Stimulated activated CD8-positive, alpha-beta memory T cell treated with anti-CD3 and anti-CD28 coated beads, Interleukin-4, amount 100 ng/mL, for 1 hour (primary cell): ENCODE measurements at places on chromosomes 3 and 15.
A peak's percentile ranks its signal among the peaks of the same experiment; 100 is the strongest.

DNA sequence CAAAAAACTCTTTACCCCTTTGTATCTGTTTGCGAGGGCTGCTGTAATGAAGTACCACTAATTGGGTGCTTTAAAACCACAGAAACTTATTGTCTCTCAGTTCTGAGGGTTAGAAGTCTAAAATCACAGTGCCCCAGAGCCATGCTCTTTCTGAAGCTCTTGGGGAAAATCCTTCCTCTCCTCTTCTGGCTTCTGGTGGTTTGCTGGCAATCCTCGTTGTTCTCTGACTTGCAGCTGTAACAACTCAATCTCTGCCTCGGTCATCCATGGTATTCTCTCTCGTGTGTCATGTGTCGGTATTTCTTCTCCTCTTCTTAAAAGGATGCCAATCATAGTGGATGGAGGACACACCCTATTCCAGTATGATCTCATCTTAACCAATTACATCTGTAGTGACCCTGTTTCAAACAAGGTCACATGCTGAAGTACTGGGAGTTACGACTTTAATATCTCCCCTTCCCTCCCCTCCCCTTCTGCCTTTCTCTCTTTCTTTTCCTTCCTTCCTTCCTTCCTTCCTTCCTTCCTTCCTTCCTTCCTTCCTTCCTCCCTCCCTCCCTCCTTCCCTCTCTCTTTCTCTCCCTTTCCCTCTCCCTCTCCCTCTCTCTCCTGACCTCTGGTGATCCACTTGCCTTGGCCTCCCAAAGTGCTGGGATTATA is 6.5 kb upstream of the ARL8B start:
- DNase-seq: no peak

DNA sequence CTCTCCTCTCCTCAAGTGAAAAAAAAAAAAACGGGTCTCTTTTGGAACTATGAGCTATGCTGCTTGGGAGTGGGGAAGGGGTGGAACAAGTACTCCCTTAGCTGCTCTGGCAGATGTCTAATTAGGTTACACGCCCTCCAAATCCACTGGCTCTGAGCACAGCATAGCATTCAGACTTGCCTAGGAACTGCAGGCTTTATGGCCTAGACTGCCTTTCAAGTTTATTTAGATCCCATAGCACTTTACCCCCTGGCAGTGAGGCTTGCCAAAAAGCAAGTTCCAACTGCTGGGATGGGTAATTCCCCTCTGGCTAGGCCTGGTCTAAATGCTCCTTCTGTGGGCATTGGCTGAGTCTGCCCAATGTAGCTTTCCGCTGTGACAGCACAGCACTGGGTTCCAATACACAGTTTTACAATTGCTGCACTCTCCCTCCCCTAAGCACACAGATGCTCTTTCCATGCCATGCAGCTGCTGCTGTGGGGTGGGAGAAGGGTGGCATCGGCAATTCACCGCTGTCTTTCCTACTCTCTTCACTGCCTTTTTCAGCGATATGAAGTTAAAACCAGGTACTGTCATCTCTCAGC is 152.8 kb downstream of the KCNAB1 start:
- DNase-seq: no peak

DNA sequence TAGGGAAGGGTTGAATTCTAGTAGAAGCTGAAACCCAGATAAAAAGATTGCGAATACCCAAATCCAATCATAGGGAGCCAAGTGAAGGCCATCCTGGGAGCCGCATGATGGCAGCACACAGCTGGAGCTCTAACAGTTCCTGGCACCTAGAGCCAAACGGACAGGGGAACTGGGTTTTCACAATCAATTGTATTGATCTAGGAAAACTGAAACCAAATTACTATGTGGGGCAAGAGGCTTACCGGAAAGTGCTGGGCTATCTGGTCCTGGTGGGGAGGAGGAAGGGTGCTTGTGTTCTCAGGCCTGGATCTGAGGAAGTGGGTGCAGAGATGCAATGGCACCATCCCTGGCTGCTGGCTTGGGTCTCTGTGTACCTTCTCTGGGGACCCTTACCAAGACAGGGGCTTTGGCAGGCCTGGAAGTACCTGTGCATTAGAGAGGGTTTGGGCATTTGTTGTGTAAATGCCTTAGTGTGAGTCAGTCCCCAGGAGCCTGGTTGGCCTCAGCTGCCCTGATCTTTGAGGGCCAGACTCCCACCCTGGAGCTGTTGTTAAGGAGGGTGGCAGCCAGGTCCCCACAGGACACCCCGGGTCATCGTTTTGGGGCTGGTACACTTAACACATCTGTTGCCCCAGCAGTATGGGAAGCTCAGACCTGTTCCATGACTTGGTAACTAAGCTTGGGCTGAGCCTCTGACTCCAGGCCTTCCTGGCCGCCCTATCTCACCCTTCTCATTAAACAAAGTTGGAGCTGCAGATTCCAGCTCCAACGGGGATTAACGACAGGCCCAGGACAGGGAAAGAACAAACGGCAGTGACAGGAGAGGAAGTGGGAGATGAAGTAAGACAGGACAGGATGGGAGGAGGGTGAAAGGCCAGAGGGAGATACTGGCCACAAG is 8.9 kb upstream of the FURIN start:
- no peak for DNase-seq

DNA sequence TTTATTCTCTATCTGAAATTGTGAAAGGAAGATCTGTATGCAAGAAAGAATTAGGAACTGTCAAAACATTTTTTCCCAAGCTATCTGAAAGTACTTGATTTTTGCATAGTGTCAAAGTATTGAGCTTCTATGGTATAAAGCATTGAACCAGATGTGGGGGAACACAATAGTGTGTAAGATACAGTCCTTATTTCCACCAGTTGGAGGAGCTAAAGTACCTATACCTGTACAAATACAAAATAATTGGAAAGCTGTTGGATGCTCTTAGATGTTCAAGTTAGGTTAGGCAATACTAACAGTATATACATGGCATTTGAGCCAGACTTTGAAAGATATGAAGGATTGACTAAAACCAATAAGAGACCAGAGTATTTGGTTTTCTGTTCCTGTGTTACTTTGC is 148.4 kb downstream of the B3GALNT1 start:
- no peak for DNase-seq

DNA sequence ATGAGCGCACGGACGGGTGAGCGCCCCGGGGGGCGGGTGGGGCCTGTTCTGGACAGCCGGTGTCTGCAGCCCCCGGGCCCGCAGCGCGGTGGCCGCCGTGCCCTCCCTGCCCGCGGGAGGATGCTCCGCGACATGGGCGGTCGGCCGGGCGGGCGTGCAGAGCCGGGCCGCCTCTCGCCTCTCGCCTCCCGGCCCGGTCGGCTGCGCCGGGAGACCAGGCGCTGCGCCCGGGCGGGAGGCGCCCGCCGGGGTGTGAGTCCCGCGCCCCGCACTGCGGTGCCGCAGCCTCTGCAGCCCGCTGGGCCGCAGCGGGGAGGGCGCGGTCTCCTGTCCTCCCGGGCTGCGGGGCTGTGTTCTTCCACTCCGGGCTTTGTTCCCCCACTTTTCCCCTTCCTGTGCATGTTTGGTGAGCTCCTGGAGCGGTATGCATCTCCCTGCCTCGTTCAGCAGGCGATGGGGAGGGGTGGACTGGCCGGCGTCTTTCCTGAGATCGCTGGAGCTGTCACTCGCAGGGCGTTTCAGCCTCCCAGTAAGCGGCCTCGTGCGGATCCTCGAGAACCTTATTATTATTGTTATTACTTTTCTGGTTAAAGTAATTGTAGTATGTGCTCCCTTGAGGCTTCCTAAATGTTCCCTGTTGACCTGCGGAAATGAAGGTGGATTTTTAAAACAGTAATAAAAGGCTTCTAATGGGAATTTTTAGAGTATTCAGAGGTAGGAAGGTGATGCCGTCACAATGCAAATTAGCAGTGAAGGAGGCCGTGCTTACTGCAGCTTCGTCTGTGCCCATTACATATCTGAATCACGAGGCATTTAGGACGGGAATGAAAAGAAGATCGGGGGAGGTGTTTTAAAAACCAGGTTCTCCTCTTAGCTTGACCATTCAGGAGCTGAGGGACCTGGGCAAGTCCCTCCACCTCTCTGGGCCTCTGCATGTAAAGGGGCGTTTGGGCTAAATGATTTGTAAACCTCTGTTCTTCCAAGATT is 593 bp downstream of the TMOD2 start:
- no peak for DNase-seq

- DNase-seq: no peak
Measured at GRCh38 chr15:45117308-45118130, 3.4 kb downstream of the DUOXA2 start.

DNA sequence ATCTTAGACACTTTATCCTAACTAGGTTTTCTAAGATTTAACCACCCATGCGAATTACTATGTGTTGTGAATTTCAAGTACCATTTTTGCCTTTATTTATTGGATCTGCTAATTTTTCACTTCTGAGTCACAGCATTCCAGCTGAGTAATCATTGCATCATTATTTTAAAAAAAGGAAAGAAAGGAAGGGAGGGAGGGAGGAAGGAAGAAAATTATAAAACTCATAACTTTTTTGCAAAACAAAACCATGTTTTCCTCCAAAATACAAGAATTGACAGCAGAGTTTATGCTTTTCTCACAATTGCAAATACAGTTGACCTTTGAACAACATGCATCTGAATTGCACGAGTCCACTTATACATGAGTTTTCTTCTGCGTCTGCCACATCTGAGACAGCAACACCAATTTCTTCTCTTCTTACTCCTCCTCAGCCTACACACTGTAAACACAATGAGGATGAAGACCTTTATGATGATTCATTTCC is 651.4 kb upstream of the NECTIN3 start:
- no peak for DNase-seq

GRCh38 chr15:48091522-48091921 is 29.3 kb upstream of the SLC24A5 start:
- no peak for DNase-seq

GRCh38 chr15:72445426-72445825 is 28.7 kb upstream of the ARIH1 start:
- DNase-seq: no peak

DNA sequence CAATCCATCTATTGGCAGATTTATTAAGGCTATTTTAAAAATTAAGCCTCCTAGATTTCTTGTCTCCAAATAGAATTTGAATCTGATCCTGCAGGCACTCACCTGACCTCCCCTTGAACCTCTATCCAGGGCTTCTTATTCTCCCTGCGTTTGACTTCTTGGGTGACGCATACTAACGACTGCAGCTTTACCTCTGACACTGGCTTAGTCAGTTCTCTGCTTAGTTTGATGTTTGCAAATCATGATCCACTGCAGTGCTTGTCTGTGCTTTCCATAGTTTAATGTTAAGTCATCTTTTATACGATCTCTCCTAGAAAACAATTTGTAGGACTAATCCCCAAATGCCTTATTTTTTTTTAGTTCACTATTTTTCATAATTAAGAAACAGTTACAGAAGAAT is 233.1 kb downstream of the ROBO1 start:
- DNase-seq: no peak

DNA sequence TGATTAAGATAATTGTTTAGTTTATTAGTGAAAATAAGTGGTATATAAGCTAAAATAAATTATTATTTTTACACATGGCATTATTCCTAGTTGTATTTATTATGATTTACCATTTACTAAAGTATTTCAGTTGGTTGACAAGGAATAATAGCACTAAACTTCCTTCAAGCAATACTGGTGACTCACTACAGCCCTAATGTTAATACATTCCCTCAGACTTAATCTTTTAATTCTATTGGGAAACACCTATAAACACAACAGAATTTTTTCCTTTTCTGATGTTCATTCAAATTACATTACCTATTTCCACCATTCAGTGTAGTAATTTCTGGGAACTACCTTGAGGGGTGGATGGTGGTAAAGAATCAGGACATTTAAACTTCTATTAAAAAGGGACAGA is 264.0 kb downstream of the TIGIT start:
- DNase-seq: no peak

DNA sequence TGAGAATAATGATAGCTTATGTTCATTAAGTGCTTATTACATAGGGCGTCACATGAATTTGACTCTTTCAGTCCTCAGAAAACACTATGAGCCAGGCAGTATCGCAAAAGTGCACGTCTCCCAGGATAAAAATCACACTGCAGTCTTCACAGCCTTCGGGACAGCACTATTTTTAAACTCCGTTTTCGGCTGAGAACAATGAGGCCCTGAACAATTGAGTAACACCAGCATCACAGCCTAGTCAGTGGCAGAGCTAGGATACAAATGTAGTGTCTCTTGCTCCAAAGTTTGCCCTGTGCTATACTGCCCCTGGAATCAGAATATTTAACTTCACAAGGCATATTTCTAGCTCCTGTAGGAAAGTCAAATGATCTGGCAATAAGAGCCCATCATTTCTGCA is 852.1 kb upstream of the SEMA6D start:
- no peak for DNase-seq

DNA sequence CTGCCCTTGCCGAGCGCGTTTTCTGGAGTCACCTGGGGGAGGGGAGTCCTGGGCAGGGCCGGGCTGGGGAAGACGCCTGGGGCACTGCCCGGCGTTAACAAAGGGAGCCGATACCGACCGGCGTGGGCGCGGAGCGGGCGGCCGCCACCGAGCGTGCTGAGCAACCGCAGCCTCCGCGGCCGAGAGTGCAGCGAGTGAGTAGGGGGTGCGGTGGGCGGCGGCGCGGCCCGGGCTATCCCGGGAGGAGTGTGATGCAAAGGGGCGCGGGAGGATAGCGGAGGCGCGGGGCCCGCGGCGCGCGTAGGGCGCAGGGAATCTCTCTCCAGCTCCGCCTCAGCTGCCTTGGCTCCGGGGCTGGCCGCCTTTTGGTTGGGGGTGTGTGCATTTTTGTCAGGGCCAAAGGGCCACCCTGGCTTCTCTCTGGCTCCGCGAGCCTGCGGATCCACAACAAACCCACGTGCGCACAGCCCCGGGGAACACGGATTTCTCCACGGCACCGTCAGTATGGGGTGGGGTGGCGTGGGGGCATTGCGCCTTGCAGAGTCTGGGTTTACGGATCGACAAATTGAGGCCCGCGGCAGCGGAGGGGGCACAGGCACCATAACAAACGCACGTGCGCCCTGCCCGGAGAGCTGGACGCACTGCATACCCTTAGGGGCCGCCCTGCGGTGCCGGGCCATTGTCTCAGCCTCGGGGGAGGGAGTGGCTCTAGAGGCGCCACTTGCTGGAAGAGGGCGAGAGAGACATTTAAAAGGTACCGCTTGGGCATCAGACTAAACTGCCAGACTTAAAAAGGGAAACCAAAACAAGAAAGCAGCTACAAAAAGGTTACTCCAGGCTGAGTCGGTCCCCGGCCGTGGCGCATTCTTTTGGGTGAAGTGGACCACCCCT is 560 bp downstream of the ST6GAL1 start:
- DNase-seq: peak; percentile 26

GRCh38 chr3:52535411-52536111 is 844 bp upstream of the UQCC5 start:
- no peak for DNase-seq

- no peak for DNase-seq
Measured at GRCh38 chr3:167032267-167032876, 347.7 kb downstream of the ZBBX start.

- no peak for DNase-seq
Measured at GRCh38 chr15:58628206-58628947, 121.1 kb downstream of the ADAM10 start.

DNA sequence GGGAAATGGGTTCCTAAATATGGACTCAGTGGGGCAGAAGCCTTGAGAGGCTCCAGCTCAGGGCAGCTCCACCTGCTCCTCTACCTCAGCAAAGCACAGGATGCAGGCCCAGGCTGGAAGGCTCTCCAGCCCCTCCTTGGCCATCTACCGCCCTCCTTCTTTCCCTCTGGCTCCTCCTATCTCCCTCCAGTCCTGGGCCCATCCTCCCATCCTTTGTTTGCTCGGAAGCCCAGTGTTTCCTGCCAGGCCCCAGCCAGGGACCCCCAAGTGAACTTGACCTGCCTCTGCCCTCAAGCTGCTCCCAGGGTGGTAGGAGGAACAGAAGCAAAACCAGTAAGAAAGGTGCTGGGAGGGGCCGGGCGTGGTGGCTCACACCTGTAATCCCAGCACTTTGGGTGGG is 20.1 kb downstream of the MAPKAPK3 start:
- DNase-seq: no peak

- DNase-seq: no peak
Measured at GRCh38 chr3:116002235-116002634, 378.9 kb downstream of the GAP43 start.
